ENCODE measurements at places on chromosomes 4 and X.
A peak's percentile ranks its signal among the peaks of the same experiment; 100 is the strongest.

GRCh38 chr4:184805462-184806228 lies 20.1 kb downstream of the ACSL1 start:
- peak; percentile 57 for DNase-seq

DNA sequence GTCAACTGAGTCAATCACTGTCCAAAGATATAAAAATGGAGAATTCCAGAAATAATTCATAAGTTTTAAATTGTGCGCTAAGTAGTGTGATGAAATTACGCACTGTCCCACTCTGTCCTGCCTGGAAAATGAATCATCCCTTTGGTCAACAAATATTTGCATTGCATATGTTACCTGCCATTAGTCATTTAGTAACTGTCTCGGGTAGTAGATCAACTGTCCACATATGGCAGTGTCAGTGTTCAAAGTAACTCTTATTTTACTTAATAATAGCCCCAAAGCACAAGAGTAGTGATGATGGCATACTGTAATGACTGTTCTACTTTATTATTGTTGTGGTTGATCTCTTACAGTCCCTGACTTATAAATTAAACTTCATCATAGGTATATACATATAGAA lies 3.4 kb downstream of the YTHDC1 start:
- DNase-seq: no peak

- no peak for DNase-seq
Measured at GRCh38 chr4:28754376-28754775, 1893.7 kb downstream of the STIM2 start.

DNA sequence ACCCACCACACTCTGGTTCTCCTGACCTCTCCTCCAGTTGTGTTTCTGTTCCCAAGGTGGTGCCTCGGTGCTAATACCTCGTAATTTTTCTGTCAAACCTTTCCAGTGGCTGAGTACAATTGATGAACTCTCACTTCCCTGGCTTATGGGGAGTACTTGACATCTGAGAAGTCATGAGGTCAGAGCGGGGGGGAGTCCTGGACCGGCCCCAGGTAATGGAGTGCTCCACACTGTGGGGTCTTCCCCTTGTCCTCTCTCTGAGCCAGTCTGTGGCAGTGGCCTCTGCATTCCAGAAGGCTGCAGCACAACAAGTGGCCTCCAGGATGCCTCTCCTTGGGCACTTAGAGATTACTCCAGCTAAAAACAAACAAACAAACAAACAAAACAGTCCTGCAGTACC lies 122.5 kb upstream of the TRIM2 start:
- no peak for DNase-seq

- no peak for DNase-seq
Measured at GRCh38 chrX:7983581-7983980, 56.4 kb upstream of the PNPLA4 start.

DNA sequence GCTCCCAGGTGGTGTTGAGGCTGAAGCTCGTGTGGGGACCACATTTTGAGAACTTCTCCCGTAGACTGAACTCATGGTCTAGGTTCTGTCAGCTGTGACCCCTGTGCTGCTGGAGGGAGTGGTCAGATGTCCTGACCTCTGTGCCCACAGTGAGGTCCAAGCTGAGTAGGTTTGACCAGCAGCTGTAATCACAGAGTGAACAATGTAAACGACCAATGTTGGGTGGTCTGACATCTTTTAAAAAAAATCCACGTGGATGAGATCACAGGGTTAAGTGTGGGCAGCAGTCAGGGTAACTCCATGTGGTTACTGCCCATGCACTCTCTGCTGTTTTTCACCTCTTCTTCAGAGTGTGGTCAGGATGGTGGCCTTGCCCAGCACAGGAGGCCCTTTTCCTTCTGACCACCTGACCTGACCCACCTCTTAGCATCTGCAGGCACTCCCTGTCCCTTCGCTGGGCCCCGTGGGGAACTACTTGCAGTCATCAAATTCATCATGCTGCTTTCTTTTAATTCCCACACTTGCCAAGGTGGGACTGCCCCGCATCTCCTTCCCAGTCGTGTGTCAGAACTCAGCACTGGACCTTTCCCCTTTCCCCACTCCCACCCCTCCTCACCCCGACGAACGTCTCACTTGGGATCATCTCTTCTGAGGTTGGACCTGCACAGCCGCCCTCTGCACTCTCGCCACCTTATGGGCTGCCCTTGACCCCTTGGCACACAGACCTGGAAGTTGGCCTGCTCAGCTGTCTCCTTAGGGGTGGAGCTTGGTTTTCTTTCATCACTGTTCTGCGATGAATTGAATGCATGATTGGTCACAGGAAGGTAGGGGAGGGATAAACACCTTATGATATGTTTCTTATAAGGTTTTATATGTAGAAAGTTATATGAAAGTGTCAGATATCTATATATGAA lies 120.1 kb downstream of the PTTG2 start:
- no peak for DNase-seq

DNA sequence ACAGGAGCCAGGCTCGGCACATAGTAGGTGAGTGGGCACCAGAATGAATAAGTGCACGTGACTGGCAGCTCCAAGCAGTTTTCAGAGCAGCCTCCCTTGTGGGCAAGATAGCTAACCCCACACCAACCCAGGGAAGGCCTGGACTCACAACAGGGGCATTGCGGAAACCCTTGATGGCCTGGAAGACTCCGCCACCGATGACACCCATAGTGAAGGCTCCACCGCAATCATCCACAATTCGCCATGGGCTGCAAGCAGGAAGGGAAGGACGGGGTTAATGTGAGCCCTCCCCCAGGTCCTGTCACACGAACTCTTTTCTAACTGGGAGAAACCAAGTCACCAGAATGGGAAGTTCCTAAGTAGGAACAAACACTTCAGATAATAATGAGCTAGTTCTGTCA lies 957 bp downstream of the TIMM17B start:
- DNase-seq: peak; percentile 44

Measured in posterior cingulate gyrus (tissue), 11 donors.